ENCODE measurements at places on chromosomes 7 and 10.

GRCh38 chr7:77691892-77692491 is 4.3 kb upstream of the RSBN1L start:
- no peak for DNase-seq

GRCh38 chr10:93745408-93746065 is 12.2 kb upstream of the LGI1 start:
- DNase-seq, result peak; percentile 23

DNA sequence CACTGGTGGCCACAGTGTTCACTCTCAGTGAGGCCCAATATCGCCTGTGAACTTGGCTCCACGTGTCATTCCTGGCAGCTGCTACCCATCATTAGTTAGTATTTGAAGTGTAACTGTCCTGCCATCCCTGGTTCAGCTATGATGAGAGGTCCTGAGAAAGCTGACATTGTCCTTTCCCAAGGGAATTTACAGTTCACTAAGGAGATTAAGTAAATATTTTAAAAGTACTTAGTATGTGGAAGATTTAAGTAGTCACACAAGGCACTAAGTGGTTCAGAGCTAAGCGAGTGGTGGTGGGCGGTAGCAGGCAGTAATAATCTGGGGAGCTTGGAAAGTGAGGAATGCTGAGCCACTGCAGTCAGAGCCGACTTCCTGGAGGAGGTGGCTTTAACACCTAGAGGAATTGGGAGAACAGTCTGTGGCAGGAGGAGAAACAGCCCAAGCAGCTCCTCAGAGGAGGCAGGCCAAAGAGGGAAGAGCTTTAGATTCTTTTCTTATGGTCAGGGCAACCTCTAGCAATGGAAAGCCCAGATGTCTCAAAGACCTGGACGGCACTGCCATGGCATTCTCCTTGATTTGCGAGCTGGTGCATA is 519.7 kb downstream of the LRMDA start:
- DNase-seq, result no peak

GRCh38 chr10:124262234-124262865 is 156.4 kb downstream of the OAT start:
- DNase-seq, result no peak

DNA sequence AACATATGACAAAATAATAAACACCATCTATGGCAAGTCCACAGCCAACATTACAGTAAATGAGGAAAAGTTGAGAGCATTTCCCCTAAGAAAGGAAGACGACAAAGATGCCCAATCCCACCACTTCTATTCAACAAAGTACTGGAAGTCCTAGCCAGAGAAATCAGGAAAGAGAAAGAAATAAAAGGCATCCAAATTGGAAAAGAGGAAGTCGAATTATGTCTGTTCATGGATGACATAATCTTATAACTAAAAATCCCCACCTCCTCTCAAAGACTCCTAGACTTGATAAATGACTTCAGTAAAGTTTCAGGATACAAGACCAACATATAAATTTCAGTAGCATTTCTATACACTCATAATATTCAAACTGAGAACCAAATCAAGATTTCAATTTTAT is 288.5 kb upstream of the POT1 start:
- no peak for DNase-seq

GRCh38 chr10:34102893-34103506 is 712.1 kb downstream of the PARD3 start:
- no peak for DNase-seq

- DNase-seq, result no peak
Observed at GRCh38 chr7:155818820-155819168, 6.5 kb upstream of the SHH start.

GRCh38 chr7:27897001-27897400 is 157.0 kb downstream of the TAX1BP1 start:
- DNase-seq, result peak; percentile 27

- DNase-seq, result no peak
Observed at GRCh38 chr7:98315318-98315993, 34.0 kb downstream of the BRI3 start.

DNA sequence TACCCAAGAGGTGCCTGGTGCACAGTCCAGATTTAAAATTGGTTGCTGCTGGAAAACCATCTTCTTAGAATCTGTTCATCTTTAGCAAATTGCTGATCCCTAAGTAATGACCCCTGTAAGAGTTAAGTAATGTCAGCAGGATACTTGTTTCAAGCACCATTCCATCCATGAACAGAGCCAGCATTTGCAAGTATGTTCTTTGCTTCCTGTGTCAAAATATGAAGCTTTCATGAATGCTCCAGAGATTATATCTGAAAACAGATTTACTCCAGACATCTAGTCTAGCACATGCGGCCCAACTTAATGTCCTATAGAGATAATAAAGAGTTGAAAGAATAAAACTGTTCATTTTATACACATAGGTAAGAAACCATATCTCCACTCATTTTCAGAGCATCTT is 98.7 kb upstream of the ZNF438 start:
- DNase-seq, result no peak

- DNase-seq, result peak; percentile 31
Observed at GRCh38 chr7:117385363-117386109, 41.8 kb downstream of the ASZ1 start.

- DNase-seq, result no peak
Observed at GRCh38 chr7:139976838-139977656, 85.7 kb downstream of the PARP12 start.

DNA sequence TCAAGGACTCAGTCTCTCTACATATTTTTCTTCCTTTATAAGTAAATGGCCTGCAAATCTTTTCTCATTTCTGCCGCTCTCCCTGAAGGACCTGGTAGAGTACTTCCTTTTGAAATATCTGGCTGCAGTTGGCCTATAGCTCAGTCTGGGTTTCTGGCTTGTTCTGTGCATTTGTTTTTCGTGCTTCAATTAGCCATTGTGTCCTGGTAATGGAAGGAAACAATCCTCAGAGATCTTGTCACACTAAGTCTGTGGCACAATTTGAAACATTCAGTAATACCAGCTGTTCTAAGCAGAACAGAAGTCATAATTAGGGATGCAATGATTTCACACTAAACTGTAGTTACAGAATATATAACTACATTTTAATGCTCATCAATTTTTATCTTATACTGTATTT is 545.0 kb downstream of the NRG3 start:
- no peak for DNase-seq

DNA sequence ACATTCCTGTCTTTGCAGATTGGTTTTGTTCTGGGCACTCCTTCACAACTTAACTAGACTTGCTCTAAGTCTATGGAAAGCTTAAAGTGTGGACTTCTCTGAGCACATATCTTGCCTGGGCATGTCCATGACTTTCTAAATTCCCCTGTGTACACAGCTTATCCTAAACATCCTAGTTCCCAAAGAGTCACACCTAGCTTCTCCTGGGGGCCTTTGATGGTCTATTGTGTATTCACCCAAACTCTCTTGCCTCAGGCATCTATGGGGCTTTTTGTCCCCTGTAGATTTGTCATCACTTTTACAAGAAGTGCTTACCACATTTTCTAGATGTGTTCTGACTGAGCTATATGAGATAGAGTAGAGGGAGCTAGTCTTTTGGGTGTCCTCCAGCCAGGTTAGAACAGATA is 12.2 kb upstream of the ZNF488 start:
- peak; percentile 94 for DNase-seq

DNA sequence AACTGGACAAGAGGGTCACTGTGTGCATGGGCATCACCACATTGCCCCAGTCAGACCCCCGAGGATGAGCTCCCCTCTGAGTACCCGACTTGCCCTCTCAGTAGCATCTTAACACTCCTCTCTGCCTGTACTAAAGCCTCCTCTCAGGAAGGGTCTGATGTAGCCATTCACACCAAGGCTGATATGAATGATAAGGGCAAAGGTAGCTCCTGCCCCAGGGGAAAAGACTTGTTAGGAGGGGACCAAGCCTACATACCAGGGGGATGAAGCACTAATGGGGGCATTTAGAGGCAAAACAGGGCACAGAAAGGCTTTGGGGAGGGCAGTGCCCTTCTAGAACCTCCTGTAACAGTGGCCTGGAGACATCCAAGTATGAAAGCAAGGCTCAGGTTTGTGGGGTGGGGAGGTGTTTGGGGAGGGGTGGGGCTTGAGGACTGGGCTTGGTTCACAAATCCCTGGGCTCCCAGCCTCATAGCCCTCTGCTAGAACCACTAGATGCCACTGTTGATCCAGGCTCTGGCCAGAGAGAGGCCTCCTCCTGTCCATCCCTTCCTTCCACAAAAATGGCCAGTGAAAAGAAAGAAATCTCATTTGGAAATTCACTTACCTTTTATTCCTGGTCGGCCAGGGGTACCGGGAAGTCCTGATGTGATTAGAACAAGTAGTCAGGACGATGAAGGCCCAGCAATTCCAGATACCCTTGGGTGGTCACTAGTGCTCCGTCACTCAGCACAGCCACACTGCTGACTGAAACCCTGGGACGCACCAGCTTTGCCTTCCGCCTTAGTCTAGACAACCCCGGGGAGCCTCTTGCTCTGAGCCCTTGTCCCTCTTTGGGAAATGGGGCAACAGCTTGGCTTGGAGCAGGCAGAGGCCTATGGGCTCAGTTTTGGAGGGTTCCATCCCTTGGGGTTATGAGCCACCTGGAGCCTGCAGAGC is 40.3 kb downstream of the COL17A1 start:
- no peak for DNase-seq

GRCh38 chr10:79286318-79286951 is 60.8 kb upstream of the PPIF start:
- DNase-seq, result peak; percentile 79

Measured in epithelial cell of esophagus (primary cell).